ENCODE measurements at places on chromosomes 6 and 20.

- no peak for DNase-seq
These were observed 525 bp upstream of the MAK start for GRCh38 chr6:10838794-10839333.

DNA sequence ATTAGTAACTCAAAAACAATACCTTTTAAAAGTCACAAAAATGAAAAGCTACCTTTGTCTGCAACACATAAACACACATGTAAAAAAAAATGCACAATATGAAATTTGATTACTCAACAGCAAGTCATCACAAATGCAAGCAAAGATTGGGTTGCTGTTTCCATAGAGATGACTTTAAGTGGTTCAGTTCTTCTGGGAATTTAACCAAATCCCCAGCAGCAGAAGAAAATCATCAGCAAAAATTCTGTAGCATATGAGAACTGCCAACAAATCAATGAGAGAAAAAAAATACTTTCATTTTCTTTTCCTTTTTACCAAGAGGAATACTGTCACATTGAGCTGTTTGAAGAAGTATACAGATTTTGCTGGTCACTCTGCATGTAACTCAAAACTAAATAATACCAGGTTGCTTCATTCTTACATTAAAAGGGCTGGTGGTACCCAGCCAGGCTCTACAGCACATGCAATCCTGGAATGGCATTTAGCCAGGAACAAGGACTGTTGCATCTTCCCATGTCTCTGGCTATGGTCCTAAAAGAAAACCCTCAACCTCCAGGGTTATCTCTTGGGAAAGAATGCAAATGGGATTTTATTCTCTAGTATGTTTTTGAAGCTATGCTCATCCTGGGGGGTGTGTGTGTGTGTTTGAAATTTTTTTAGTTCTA, 158.3 kb downstream of the OPRM1 start:
- DNase-seq: no peak

GRCh38 chr20:16747291-16747811, 807 bp upstream of the OTOR start:
- no peak for DNase-seq

GRCh38 chr6:32799168-32799567, 17.6 kb downstream of the HLA-DOB start:
- no peak for DNase-seq

DNA sequence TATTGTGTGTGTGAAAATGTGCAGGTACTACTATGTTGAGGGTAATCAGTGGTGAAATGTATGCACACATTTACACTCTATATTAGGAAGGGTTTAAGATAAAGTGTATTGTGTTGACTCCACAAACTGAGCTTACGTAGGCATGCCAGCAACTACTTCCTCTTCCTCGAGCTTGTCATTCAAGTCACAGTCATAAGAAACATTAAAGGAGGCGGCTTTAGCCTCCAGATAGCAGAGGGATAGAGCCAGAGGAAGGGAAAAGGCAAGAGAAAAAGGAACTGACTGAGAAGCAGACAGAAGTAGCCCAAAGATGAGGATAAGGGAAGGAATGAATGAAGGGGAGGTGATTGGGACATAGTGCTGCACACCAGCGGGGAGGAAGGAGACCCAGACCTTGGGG, 55.2 kb downstream of the SMLR1 start:
- no peak for DNase-seq

- no peak for DNase-seq
These were observed 37.5 kb upstream of the ADGRF1 start for GRCh38 chr6:47079638-47080037.

All from lower lobe of right lung (tissue), 2 donors.